Stimulated activated CD8-positive, alpha-beta memory T cell treated with anti-CD3 and anti-CD28 coated beads, Interleukin-7, amount 100 ng/mL, for 24 hours (primary cell): ENCODE measurements at places on chromosomes 2 and 18.

DNA sequence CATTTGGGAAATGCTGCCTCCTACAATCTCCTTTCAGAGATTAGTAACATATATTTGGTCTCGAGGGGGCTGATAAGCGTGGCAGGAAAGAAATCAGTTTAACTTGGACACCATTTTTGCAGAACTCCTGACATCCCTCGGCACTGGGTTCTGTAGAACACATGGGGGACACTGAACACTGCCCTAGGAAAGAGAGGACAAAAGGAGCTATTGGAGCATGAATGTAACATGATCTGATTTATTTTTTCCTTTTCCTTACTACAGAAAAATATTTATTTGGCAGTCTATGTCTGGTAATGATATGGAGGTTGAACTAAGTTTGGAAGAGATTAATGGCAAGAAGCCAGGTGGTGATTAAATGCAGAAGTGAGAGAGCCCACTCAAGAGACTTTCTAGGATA, 153.8 kb downstream of the AFF3 start:
- no peak for DNase-seq

DNA sequence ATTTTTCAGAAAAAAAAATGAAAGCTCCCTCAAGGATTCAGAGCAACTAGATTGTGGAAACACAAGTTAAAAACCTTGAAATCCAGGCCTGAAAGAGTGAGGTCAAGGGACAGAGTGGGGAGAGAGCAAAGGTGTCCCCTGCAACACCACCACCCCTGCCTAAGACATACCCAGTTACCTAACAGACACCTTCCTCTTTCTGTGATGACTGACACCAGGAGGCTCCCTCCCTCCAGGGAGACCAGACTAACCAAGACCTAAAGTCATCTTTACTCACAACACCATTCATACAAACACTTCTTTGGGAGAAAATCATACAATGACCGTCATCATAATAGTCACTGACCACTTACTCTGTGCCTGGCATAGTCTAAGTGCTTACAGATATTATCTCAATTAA, 151.8 kb upstream of the NABP1 start:
- no peak for DNase-seq

GRCh38 chr2:88590998-88591613, 36.2 kb downstream of the EIF2AK3 start:
- no peak for DNase-seq

DNA sequence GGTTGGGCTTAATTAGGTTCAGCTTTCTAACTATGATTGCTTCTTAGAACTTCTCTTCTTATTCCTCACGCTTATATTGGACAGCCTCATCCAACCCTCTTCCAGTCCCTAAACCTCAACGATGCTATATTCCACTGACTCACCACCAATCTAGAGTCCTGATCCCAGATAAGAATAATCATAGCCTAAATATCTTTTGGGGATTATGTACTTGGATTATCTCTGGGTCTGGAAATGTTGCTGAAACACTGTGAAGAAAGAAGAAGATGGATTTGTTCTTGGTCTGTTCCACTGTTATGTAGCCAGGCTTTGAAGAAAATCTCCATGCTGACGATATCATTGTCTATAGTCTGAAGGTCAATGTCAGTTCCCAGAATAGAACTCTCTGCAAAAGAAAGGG, 26.9 kb downstream of the DOK1 start:
- no peak for DNase-seq

- no peak for DNase-seq
Observed at GRCh38 chr18:23618862-23619387, 32.6 kb upstream of the NPC1 start.

DNA sequence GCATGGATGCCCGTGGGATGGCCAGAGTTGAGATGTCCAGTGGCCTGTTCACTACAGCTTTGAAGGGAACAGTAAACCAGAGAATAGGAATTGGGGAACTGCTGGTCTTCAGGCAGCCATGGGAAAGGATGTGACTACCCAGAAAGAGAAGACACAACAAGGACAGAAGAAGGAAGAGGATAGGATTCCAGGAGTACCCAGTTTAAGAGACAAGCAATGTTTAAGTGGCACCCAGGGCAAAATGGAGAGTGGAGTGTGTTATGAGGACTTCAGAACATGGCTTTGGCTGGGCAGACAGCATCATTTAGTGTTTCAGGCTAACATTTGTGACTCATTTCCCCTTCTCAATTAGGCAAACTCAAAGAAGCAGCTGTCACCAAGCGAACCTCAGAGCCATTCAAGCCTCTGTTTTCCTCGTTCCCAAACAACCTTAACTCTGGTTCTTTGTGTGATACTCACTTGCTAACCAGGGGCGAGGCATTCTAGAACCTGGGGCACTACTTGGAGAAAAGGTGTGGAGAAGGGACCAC, 4.0 kb upstream of the FAM124B start:
- DNase-seq: no peak

DNA sequence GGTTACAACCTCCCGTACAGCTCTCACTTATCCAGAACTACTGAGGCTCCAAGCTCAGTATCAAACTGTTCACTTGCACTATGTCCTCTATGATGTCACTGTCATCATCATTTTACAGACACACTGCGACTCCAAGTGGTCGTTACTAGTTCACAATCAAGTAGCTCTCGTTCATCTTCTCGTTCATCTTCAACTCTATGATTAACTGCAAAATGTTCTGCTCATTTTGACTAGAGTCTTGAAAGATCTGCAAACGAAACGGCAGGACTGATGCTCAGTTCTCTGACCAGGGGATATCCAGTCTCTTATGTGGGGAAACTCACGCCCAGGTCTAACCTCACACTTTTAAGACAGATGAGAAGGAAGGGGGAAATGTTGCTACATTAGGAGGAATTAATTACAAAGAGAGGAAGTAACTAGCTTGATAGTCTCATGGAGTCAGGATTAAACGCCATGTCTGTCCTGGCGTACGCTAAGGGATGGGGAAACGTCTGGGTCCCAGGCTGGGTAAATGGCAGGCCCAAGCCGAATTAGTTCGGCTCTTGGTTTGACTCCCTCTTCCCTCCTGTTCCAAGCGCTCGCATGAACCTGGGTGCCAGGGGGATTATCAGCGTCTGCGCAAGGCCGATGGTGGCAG, 794 bp upstream of the CHCHD5 start:
- DNase-seq: no peak

- no peak for DNase-seq
Observed at GRCh38 chr2:125656190-125656589, 999.8 kb upstream of the GYPC start.

DNA sequence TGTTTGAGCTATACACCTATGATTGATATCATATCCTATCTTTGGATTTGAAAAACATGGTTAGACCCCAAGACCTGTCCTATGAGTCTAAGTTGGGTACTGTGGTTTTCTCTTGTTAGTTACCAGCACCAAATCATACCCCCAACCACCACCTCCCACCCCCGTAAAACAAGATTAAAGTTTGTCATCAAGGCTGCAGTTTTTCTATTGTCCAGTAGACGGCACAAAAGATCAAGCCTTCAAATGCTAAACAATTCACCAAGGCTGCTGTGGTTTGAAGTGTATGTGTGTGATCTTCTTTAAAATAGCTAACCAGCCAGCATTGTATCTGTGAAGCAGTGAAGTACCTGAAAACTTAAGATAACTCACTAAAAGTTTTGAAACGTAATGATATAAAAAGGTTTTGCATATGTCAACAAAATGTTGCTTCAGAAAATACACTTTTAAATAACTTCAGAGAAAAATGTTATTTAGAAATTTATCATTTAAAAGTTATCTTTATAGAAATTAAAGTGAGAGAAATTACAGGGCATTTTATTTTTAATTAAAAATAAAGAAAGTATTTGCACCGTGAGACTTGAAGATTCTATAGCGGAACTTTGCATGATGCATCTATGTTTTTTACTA, 5.8 kb upstream of the MEIS1 start:
- DNase-seq: no peak

GRCh38 chr2:38666556-38666910, 619 bp downstream of the GALM start:
- DNase-seq: no peak

- no peak for DNase-seq
Observed at GRCh38 chr2:48530033-48530811, at the start of gene STON1. Gene STON1, plus strand, starts transcription at chr2:48530154. Its CDS starts 50,480 bp downstream, at chr2:48580634.

- DNase-seq: no peak
Observed at GRCh38 chr2:26786207-26787028, 562 bp downstream of the CENPA start.

DNA sequence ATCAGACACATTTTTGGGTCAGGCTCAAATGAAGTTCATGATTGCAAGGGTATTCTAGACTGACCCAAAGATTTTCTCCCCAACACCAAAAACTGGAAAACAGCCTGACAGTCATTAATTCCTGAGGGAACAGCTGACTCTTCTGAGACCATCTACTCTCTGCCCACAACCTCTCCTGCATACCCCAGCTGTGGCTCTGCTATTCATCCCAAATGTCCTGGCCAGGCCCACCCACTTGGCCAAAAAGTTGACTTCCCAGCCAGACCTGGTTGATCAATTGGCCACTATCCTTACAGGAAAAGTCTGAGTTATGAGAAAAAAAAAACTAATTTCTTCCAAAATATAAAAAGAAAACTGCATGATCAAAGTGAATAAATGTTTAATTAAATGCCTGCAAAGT, 103.8 kb upstream of the ST3GAL5 start:
- DNase-seq: no peak

- peak; percentile 30 for DNase-seq
Observed at GRCh38 chr18:80247393-80247841, at the start of gene PARD6G. Gene PARD6G, minus strand, starts transcription at chr18:80247514. Its CDS starts 166 bp downstream, at chr18:80247348.

DNA sequence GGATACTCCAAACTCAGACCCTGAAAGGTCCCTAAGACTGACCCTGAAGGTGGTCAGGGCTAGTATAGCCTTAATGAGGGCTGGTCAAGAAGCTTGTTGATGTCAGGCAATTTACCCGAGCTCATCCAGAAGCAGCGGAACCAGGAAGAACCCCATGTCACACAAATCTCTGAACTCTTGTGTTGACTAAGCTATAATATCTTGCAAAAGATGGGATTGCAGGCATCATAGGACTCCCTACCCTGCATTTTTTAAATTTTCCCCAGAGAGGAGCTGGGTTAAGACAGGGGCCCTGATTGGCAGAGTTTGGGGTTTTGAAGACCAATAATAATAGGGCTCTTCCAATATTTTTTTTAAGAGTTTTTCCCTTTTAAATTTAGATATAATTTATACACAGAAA, 2.0 kb upstream of the PLEKHB2 start:
- no peak for DNase-seq

DNA sequence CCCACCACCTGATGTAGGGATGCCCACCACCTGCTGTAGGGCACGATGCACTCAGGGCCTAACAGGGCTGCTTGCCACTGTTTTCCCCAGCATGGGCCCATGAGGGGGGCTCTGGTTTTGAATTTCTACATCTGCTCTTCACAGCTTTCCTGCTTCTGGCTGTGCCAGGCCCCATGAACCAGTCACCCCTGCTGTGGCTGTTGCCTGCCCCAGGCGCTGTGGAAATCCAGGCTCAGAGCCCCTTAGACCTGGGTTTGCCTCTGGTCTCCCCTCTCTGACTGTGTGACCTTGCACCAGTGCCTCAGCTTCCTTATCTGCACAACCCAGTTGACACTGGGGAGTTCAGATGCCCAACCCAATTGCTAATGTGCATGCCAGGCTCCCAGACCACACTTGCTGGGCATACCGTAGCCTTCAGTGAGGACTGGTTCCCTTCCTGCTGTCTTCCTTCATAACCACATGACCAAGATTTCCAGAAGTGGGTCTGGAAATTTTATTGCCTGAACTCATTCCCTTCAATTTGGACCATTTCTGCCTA, 6.0 kb upstream of the MLPH start:
- no peak for DNase-seq

GRCh38 chr2:218032336-218033171, 29.8 kb upstream of the TNS1 start:
- DNase-seq: no peak

GRCh38 chr2:45890819-45891218, 239.3 kb downstream of the PRKCE start:
- no peak for DNase-seq

- DNase-seq: no peak
Observed at GRCh38 chr18:424071-424661, 76.3 kb downstream of the COLEC12 start.

DNA sequence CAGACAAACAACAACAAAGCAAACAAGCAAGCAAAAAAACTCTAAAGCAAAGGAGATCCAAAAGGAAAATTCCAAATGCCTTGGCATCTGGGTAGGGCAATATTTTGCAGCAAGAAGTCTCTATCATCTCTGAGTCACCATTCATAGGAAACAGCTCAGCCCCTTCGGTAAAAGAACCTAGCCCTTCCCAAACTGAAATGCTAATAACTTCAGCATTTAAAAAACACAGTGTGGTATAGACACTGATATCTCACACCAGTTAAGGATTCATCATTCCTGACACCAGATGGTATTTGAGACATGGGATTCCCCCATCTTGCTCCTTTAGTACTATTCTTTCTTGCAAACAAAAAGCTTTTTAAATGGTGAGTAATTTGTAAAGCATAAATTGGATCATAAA, 491.8 kb downstream of the TXNL1 start:
- DNase-seq: no peak

DNA sequence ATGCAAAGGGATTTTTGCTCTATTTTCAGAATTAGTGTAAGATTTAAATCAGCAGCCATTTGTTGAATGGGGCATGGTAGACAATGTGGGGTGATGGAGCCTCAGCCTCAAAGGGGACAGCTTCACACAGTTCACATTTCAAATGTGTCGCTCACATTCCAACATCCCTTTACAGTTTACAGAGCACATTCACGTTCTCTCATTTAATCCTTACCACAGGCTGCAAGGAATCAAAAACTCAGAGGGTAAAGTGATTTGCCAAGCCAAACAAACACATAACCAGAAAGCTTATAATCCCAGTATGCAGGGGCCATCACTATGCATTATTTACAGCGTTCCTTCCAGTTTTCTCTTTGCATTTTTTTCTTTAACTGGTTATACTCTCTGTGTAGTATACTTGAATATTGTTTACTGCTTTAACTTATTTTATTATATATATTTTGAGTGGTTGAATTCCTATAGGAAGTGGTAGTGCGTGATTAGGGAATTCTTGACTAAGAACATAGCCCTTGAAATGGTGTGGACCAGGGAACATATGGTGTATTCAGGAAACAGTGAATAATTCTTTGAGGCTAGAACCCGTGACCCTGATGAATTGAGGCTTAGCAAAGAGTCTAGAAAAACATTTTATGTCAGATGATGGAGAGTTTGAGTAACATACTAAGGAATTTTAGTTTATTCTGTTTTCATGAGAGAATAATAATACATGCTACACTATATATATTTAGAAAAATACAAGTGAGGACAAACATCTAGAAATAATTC, 18.1 kb upstream of the TAF1B start:
- DNase-seq: no peak

DNA sequence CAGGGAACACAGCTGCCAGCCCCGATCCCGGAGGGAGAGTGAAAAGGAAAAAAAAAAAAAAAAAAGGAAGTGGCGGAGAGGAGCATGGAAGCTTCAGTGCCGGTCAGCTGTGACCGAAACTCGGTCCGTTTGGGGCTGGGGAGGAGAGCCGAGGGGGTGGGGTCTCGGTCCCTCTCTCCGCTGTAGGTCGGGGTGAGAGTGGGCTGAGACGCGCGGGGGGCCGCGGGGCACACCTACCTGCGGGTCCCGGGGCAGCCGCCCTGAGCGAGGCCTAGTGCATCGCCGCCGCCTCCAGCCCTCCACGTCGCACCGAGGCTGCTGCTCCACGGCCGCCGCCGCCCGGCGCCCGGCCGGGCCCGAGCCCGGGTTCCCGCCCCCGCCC, 536 bp downstream of the VPS54 start:
- DNase-seq: no peak

GRCh38 chr2:206443735-206444527, 599 bp downstream of the ADAM23 start:
- no peak for DNase-seq
